ENCODE measurements at places on chromosomes 7 and 10.
A peak's percentile ranks its signal among the peaks of the same experiment; 100 is the strongest.

- DNase-seq = no peak
Measured at GRCh38 chr7:136359333-136359903, 382.3 kb upstream of the MTPN start.

DNA sequence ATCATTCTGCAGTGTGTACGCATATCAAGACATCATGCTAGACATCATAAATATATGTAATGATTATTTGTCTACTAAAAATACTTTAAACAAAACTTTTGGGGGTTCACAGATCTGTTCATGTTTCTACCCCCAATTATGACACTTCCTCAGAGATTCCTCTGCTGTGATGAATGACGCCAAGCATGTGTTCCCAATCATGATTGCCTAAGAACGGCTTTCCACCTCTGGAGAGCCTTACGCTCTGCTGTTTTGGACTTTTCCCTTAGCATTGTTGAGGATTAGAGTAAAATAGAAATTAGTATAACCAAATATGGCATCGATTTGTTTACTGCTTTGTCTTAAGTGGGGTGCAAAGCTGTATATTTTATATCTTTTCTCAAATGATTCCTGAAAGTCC is 236.3 kb upstream of the IGFBP3 start:
- no peak for DNase-seq

- DNase-seq = no peak
Measured at GRCh38 chr7:51658684-51659083, 342.1 kb upstream of the COBL start.

- DNase-seq = peak; percentile 32
Measured at GRCh38 chr10:1968257-1969033, 231.1 kb upstream of the ADARB2 start.

DNA sequence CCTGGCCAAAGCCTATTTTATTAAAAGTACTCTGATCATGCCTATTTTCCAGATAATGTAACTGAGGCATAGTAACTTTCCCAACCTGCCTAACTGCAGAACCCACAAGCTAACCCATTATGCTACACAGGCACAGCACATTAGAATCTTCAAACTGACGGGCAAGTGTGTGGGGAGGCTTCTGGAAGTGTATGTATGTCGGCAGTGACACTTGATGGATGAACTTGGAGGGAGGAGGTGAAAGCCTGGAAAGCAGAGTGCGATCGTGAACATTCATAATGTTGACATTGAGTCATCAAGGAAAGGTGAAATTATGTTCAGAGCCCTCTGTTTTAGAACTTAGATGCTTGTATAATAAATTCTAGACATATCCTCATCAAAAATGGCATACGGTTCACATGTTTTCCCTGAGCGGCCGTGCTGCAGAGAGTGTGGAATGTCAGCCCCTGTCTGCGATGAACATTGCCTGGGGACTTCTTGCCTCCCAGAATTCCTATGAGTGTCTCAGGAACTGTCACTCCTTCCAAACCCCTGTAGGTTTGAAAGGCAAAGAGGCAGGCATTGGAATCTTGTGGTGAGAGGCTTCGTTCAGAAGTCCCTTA is 102.4 kb downstream of the SLIT1 start:
- no peak for DNase-seq
